Stimulated activated CD8-positive, alpha-beta memory T cell treated with anti-CD3 and anti-CD28 coated beads, Interleukin-12 subunit alpha, Interleukin-12 subunit beta, amount 100 ng/mL, for 4 hours (primary cell): ENCODE measurements at places on chromosomes 5 and 9.

DNA sequence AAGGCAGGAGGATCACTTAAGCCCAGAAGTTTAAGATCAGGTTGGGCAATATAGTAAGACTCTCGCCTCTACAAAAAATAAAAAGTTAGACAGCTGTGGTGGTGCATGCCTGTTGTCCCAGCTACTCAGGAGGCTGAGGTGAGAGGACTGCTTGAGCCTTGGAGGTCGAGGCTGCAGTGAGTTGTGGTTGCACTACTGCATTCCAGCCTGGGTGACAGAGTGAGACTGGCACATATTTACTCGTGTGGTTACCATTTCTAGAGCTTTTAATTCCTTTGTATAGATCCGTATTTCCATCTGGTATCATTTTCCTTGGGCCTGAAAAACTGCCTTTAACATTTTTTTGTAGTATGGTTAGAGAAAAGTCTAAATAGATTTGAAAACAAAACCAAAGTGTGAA is 7.8 kb downstream of the IL6ST start:
- DNase-seq = no peak

DNA sequence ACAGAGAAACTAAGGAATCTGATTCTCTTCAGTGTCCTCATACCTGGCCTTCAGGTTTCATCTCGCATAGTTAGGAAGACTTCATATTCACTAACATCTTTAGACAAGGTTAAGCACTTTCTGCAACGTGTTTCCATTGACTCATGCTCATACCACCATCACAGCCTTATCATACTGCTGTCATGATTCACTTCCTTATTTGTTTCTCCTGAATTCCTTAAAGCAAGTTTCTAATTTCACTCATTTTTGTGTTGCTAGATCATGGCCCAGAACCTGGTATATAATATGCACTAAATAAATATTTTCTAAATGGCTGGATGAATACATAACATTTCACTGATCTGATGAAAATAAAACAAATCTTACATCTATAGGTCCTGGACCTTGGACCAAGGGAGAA is 472.9 kb downstream of the PRELID2 start:
- no peak for DNase-seq

DNA sequence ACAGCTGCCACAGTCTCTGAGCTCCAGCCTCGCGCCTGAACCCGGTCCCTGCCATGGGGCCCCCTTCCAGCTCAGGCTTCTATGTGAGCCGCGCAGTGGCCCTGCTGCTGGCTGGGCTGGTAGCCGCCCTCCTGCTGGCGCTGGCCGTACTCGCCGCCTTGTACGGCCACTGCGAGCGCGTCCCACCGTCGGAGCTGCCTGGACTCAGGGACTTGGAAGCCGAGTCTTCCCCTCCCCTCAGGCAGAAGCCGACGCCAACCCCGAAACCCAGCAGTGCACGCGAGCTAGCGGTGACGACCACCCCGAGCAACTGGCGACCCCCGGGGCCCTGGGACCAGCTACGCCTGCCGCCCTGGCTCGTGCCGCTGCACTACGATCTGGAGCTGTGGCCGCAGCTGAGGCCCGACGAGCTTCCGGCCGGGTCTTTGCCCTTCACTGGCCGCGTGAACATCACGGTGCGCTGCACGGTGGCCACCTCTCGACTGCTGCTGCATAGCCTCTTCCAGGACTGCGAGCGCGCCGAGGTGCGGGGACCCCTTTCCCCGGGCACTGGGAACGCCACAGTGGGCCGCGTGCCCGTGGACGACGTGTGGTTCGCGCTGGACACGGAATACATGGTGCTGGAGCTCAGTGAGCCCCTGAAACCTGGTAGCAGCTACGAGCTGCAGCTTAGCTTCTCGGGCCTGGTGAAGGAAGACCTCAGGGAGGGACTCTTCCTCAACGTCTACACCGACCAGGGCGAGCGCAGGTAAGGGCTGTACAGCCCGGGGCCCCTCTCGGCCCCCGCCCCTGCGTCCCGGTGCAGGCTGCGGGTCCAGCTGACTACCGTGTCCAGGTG is 509 bp downstream of the LVRN start:
- no peak for DNase-seq

DNA sequence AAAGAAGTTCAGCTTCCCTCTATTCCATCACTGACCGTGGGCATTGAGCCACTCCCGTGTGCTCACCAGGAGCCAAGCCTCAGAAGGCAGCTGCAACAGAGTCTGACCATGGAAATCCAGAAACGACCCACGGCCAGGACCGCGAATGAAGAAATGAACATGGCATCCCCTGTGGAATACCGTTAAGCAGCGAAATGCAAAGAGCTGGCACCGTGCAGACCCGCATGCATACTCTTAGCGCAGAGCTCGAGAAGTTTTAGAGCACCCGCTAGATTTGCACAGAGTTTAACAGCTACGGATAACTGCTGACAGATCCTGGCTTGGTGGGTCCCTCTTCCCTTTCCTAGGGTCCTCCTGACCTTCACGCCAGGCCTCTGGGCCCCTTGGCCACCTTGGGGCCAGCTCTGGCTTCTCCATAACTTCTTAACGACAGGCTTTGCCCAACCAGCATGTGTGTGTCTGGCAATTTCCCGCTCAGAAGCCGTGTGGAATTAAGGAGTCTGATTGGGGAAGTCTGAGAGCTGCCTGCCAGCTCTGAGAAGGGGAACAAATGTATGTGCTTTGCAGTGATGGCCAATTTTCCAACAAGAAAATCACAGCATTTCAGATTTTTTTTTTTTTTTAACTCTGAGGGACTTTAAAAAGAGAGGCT is 75.3 kb upstream of the COL5A1 start:
- no peak for DNase-seq

- no peak for DNase-seq
Observed at GRCh38 chr5:119578937-119579336, 50.4 kb upstream of the FAM170A start.

DNA sequence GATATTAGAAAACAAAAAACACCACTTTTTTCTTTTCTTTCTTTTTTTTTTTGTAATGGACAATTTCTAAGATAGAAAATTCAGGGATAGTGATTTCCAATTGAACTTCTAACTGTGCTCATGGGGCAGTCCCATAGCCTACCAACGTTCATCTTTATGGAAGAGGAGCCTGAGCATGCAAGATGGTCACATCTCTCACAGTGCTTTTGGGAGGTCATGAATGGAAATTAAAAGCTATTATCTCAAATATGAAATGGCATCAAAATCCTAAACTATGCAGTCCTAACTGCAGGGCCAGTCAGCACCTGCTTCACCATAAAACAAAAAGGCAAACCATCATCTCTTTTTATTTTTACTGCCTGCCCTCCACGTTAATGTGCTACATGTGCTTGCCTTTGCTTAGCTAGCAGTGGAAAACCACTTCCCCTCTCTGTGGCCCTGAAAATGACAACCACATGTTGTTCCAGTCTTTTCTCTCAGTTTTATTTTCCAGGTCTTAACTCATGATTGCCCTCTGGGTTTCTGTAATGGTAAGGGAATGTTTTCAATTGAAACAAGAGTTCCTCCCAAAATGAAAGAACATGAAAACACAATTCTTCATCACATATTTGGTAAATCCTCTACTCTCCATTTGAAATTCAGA is 16.7 kb downstream of the IFNB1 start:
- no peak for DNase-seq

DNA sequence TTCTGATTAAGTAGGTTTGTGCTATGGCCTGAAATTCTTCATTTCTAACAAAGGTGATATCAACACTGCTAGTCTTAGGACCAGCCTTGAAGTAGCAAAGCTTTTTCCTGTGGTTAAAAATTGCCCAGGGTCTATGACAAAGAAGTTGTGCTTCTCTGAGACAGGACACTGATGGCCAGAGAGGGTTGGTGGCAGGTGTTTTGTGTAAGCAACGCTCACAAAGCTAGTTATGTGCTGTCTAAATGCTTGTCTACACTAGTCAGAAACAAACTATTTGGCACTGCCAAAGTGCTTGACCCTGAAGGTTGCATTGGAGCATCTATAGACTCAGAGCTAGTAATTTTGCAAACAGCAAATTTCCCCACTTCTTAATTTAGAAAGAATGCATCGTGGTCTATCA is 44.1 kb upstream of the SELENOP start:
- no peak for DNase-seq

- no peak for DNase-seq
Observed at GRCh38 chr5:94376672-94377345, 241.6 kb downstream of the KIAA0825 start.

- DNase-seq = no peak
Observed at GRCh38 chr5:150066901-150067396, 19.4 kb downstream of the CSF1R start.

DNA sequence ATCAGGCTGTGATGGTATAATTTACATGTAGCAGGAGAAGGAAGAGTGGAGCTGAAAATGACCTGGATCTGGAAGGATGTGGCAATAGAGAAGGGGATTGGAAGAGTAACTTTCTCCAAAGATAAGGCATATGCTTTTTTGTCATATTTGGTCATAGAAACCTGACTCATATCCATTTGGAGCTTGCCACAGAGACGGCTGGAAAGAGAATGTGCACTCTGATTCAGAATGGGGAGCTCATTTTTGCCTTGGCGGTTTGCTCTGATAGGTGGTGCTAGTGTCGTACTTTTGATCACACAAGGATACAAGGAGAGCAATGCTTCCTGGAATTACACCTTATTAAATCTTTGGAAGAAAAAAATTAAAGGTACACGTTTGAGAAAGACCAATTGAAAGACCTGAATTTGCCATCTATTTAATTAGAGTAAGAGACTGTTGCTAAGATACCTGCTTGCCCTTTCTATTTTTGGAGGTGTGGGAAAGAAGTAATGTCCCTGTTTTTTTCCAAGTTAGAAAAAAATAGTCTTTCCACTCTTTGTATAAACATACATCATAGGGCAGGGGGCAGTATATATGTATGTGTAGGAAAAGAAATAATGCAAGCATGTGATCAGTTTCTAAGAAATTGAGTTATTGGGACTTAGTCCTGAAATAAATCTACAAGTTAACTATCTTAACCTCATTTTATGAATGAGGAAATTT is 5.4 kb downstream of the LSM11 start:
- DNase-seq = no peak

DNA sequence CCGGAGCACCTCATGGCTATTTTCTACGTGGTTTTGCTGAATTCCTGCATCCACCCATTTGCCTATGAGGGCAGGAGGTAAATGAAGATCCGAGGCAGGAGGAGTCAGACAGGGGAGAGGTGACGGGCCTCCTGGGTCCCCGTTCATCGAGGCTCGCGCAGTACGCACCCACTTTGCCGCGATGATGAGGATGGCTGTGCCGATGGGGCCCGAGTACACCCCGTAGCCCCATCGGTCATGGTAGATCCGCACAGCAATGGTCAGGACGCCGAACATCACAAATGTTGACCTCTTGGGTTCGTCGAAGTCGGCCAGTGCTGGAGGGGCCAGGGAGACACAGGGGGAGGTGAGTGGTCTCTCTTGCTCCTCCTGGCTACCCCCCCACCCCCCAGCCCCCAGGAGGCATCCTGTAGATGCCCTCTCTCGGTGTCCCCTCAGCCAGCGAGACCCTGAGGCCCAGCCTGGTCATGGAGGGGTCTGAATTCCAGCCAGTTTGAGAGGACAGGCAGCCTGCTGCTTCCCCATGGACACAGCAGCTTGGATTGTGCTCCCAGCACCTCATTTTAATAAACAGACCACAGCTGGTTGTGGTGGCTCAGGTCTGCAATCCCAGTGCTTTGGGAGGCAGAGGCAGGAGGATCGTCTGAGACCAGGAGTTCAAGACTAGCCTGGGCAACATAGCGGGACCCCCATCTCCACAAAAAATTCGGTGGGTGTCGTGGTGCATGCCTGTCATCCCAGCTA is 5.9 kb downstream of the MYMK start:
- DNase-seq = no peak

GRCh38 chr5:14399054-14399692 is 182.4 kb upstream of the OTULINL start:
- no peak for DNase-seq

DNA sequence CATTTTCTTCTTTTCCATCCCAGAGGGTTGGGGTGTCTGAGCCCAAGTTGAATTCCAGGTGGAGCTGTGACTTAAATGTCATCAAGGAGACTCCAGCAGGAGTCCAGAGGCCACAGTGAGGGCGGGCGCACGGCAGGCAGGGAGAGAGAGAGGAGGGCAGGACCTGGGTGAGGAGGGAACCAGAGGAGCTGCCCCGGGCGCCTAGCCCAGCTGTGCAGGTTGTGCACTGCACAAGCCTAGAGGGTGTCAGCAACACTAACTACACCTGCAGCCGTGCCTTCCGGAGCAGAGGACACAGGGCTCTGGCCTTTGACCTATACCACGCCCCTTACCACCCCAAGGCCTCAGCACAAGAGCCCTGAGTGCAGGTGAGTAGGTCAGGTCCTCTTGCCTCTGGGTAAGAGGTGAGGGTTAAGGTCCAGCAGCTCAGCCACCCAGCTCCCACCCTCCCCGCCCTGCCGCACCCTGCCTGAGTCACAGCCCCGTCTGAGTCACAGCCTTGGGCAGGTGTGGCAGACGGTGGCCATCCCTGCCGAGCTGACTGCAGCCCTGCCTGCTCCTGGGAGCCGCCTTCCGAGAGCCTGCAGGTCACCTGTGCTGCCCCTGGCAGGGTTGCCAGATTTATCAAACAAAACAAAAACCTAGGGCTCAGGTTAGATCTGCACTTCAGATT is 6.4 kb upstream of the AGPAT2 start:
- no peak for DNase-seq

- DNase-seq = no peak
Observed at GRCh38 chr9:23543419-23543818, 282.6 kb downstream of the ELAVL2 start.

DNA sequence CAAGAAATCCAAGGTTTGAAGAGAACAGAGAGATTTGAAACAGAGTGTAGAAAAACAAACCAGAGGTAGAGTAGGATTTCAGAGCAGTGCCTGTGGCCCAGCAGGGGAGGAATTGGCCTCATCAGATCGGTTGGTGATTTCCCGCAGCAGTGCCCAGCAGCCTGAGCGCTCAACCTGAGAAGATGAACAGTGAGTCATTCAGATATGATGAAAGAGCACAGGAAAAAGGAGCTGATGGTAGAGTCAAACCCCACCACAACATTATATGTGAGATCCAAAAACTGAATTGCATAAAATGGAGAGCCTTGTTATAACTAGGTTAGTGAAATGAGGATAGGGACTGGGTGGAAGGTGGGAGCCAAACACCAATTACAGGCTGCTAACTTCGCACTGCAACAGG is 248.9 kb downstream of the PIK3R1 start:
- DNase-seq = no peak

- no peak for DNase-seq
Observed at GRCh38 chr5:80208381-80208780, 47.5 kb downstream of the SERINC5 start.

DNA sequence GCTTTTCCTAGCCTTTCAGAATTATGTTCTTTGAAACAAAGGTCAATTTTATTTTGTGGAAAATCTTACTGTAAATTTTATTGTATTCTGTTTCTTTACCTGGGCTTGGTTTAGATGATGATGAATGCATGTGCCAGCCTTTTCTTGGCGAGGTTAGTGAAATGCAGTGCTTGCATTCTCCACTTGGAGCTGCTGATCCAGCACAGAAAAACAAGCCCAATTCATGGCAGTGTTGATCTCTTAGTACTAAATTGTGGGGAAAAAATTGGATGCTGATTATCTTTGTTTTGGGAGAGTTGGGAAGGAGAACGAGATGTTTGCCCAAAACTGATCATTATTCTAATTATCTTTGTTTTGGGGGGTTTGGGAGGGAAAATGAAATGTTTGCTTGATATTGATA is 3.7 kb downstream of the HABP4 start:
- no peak for DNase-seq

GRCh38 chr5:40258222-40258621 is 421.5 kb upstream of the PTGER4 start:
- DNase-seq = no peak

GRCh38 chr5:8136271-8136670 is 267.3 kb downstream of the MTRR start:
- DNase-seq = no peak

- DNase-seq = no peak
Observed at GRCh38 chr9:130701059-130702022, 7.8 kb downstream of the EXOSC2 start.

GRCh38 chr5:160377651-160378050 is 7.2 kb upstream of the C1QTNF2 start:
- no peak for DNase-seq
